Progenitor cell of endocrine pancreas (in vitro differentiated cells): ENCODE measurements at places on chromosomes 7 and 10. TPM values are rescaled to one million over a fixed set of nuclear protein-coding genes. Genes with fewer than 3 reads are reported as not detected.

GRCh38 chr10:113610631-113611601 lies 52.9 kb downstream of the NRAP start:
- no peak for DNase-seq

DNA sequence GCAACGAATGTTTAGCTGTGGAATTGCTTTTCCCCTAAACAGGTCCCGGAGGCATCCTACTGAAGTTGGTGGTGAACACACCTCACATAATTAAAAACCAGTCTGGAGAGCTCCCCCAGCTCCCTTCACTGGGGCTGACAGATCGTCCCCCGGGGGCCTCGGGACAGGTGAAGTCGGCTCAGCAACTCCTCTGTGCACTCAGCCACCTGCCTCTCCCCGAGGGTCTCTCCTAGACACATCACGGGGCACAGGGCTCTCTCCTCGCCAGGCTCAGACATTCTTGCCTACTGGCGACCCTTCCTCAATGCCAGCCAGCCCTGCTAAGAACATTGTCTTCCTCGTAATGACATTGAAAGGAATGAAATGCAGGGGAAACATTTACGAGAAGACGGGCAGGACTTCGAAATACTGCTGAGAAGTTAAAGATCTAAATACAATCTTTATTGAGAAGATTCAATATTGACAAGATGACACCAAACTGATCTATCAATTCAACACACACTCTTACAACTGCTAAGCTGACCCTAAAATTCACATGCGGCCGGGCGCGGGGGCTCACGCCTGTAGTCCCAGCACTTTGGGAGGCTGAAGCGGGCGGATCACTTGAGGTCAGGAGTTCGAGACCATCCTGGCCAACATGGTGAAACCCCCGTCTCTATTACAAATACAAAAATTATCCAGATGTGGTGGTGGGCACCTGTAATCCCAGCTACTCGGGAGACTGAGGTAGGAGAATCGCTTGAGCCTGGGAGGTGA lies 88.1 kb upstream of the DNAAF5 start:
- DNase-seq: no peak

DNA sequence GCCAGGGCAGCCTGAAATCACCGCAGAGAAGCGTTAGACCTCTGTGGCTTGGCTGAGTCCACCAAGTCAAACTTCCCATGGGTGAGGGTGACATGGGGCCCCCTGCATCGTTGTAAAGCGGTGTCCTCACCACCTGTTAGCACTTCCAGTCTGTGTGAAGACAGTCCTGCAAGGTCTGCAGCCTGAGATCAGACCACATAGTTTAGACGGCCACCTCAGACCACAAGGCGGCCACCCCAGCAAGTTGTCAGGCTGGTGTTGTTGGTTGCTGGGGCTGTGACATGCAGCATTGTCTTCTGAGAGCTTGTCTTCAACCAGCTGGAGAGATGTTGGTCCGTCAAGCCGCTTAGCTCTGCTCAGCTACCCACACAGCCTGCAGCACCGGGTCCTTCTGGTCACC lies 44.1 kb upstream of the TARP start:
- DNase-seq: no peak

DNA sequence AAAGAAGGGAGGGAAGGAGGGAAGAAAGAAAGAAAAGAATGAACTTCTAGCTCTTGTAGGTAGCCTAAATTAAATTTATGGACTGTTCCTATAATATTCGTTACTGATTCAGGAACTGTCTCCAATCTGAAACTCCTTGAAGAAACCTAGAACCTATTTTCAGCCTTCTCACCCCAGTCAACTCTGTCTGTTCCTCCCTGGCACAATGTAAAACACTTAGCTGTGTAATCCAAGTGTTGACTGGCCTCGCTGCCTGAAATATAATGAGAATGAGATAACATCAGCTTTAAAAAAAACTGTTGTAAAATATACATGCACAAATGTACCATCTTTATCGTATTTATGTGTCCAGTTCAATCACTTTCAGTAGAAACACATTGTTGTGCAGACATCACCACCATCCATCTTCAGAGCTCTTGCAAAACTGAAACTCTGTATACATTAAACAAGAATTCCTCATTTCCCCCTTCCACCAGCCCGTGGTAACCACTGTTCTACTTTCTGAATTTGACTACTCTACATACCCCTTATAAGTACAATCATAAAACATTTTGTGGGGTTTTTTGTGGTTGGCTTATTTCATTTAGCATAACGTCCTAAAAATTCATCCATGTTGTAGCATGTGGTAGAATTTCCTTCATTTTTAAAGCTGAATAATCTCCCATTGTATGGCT lies 6.3 kb upstream of the C7orf33 start:
- no peak for DNase-seq

GRCh38 chr7:140696024-140696679 lies 356 bp upstream of the NDUFB2 start:
- DNase-seq: peak; percentile 90

Gene TET1
- 36.2 and 37.3 TPM in 2 replicates for total RNA-seq

Gene MYH16
- total RNA-seq: not detected in 2 replicates

Gene CCDC172
- total RNA-seq: not detected in 2 replicates

Gene BAIAP2L1
- total RNA-seq: 32.7 and 34.2 TPM in 2 replicates

Gene MLLT10
- 55.7 and 65.6 TPM in 2 replicates for total RNA-seq
